ENCODE measurements at places on chromosomes 7 and 10.

GRCh38 chr10:9339716-9340115 is 1285.2 kb downstream of the GATA3 start:
- no peak for DNase-seq

DNA sequence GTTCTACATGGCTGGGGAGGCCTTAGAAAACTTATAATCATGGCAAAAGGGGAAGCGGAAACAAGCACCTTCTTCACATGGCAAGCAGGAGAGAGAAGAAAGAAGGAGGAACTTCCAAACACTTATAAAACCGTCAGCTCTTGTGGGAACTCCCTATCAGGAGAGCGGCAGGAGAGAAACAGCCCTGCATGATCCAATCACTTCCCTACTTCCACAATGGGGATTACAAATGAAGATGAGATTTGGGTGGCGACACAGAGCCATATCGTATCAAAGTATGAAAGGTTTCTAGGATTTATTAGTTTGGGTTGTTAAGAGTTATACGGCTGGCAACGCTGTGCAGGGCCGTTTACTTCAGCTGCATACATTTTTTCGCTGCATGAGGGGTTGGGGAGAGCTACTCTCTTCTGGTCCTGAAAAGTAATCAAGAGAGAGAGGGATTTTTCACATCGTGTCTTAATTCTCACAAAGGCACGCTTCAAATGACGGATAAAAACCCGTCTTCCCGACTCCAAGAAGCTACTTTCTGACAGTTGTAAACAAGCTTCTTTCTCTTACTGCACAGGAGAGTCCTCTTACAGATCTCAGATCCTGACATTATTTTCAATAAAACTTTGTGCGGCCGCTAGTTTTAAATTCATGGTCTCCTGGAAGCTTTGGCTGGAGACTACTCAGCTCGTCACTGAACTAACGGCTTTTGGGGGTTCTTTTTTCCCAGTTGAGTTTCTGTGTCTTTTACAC is 751 bp upstream of the GTPBP10 start:
- peak; percentile 6 for DNase-seq

DNA sequence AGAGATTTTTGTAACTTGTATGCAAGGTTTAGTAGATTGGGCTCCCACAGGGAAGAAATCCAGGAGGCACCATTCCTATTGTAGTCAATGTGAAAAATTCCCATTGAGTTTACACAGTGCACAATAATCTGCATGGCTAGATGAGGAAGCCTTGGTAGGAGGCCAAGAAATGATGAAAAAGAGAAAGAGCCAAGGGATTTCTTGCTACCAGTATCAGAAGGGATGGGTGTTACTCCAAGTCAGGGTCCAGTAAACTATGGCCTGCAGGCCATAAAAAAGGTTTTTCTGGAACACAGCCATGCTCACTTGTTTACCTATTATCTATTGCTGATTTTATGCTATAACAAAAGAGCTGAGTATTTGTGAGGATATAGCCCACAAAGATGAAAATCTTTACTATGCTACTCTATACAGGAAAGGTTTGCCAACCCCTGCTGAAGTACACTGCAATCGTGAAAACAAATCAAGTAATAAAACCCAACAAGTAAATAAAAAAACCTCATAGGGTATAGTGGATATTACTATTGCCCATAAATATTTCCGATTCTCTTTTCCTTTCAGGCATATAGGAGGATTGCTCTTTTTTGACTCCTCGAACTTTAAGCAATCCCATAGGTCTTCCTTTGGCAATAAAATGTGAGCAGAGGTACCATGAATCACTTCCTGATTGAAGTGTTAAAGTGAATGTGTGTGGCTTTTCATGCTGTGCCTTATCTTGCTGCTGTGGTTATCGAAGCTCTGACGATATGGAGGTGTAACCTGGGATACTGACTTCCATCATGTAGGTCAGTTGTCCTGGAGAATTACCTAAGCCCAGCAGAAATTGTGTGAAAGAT is 256.3 kb upstream of the MAGI2 start:
- no peak for DNase-seq

- DNase-seq: no peak
Measured at GRCh38 chr7:32177232-32177631, 107.0 kb upstream of the PDE1C start.

- no peak for DNase-seq
Measured at GRCh38 chr10:86366902-86367151, 232 bp upstream of the GRID1 start.

DNA sequence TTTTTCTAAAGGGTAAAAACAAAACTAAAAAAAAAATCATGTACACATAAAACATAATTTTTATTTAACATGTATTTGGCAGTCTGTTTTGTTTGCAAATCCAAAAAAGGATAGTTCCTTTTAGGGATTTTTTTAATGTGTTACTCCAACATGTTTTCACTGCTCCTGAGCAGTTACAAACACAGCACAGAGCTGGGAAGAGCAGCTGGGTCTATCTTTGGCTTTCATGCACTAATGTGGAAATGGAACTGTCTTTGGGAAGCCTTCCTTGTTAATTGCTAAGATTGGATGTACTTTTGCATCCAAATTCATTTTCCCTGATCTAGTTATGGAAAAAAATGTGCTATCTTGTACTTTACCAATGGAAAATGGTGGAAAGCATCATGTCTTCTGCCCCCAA is 1035.1 kb downstream of the CNTNAP2 start:
- DNase-seq: no peak

- no peak for DNase-seq
Measured at GRCh38 chr10:74160013-74160412, 9.0 kb downstream of the ADK start.

DNA sequence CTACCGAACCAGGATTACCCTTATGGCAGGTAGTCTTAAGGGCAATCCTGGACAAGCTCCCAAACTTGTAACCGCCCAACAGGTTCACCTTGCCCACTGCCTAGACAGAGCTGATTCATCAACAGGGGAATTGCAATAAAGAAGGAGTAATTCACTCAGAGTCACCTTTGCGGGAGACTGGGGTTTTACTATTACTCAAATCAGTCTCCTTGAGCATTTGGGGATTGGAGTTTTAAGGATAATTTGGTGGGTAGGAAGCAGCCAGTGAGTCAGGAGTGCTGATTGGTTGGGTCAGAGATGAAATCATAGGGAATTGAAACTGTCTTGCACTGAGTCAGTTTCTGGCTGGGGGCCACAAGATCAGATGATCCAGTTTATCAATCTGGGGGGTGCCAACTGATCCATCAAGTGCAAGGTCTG is 25.3 kb downstream of the HK1 start:
- DNase-seq: no peak

GRCh38 chr7:43646603-43647338 is 63.9 kb downstream of the STK17A start:
- DNase-seq: no peak

- DNase-seq: no peak
Measured at GRCh38 chr7:27173511-27173955, 587 bp downstream of the HOXA10 start.

GRCh38 chr10:80518143-80518806 is 19.4 kb upstream of the SH2D4B start:
- no peak for DNase-seq

DNA sequence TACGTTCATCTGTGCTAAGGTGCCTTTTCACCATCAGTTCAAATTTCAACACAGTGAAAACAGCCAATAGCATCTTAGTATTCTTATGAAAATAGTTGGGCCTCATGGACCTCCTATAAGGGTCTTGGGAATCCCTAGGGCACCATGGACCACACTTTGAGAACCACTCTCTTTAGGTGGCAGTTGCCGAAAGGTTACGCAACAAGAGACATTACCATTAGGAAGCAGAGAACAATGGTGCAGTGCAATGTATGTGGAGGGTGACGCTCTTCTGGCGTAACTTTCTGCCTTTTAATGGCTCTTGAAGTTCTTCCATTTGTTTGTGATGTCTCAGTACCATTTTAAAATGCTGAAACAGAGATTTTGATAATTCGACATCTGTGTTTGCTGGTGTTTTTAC is 131.1 kb downstream of the CNNM2 start:
- DNase-seq: no peak

GRCh38 chr7:143222782-143223181 is 945 bp downstream of the TAS2R40 start:
- DNase-seq: no peak

DNA sequence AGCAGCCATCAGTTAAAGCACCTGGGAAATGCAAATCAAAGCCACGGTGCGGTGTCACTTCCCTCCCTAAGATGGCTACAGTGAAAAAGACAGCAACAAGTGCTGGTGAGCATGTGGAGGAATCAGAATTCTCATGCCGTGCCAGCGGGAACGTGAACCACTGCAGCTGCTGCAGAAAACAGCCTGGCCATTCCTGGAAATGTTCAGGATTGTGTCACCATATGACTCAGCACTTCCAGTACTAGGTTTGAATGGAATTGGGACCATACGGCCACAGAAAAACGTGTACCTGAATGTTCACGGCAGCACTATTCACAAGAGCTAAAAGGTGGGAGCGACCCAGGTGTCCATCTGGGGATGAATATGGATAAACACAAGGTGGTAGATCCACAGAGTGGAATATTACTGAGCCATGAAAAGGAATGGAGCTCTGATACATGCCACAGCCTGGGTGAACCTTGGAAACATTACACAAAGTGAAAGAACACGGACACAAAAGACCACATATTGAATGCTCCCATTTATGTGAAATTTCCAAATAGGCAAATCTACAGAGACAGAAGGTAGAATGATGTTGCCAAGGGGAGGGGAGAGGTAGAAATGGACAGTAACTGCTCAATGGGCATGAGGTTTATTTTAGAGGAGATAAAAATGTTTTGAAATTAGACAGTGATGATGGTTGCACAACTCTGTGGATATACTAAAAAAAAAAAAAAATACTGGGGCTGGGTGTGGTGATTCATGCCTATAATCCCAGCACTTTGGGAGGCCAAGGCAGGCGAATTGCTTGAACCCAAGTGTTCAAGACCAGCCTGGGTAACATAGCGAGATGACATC is 61.6 kb downstream of the MICALL2 start:
- no peak for DNase-seq

- no peak for DNase-seq
Measured at GRCh38 chr7:130929896-130930659, 196.1 kb upstream of the KLF14 start.

DNA sequence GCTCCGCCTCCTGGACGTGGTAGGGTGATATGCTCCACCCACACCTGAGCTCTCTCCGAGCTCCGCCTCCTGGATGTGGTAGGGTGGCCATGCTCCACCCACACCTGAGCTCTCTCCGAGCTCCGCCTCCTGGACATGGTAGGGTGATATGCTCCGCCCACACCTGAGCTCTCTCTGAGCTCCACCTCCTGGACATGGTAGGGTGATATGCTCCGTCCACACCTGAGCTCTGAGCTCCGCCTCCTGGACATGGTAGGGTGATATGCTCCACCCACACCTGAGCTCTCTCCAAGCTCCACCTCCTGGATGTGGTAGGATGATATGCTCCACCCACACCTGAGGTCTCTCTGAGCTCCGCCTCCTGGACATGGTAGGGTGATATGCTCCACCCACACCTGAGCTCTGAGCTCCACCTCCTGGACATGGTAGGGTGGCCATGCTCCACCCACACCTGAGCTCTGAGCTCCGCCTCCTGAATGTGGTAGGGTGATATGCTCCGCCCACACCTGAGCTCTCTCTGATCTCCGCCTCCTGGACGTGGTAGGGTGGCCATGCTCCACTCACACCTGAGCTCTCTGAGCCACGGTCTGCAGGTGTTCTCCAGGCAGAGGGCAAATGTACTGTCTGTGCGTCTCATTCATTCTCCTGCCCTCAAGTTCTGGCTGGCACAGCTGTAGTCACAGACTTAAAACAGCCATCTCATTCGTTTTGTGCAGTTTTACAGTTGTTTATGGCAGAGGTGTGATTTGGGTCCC is 252.4 kb downstream of the DIP2C start:
- no peak for DNase-seq

DNA sequence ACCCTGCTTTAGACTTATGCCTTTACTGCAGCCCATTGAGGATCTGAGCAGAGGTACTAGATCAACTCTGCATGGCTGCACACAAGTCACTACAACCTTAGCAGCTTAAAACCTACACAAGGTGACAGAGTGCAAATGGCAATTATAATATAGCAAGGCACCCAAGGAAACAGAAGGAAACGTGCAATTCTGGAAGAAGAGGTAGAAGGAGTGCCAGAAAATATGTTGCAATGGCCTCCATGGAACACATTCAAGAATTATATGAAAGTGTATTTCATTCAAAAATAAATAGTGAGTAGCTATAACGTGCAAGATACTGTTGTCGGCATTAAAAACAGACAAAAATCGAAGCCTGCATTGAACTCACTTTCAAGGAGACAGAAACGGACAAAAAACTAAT is 2.9 kb upstream of the AKR1C8 start:
- no peak for DNase-seq

- DNase-seq: no peak
Measured at GRCh38 chr7:55502124-55502857, 70.0 kb downstream of the VOPP1 start.

DNA sequence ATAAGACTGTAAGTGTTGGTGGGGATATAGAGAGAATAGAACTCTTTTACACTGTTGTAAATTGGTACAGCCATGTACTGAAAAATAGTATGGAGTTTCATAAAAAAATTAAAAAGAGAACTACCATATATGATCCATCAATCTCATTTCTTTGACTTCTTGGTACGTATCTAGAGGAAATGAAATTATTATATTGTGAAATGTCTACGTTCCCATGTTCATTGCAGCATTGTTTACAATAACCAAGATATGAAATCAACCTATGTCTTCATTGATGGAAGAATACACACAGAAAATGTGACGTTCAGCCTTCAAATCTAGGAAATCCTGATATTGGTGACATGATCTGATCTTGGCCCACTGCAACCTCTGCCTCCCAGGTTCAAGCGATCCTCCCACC is 32.0 kb downstream of the SHOC2 start:
- no peak for DNase-seq

DNA sequence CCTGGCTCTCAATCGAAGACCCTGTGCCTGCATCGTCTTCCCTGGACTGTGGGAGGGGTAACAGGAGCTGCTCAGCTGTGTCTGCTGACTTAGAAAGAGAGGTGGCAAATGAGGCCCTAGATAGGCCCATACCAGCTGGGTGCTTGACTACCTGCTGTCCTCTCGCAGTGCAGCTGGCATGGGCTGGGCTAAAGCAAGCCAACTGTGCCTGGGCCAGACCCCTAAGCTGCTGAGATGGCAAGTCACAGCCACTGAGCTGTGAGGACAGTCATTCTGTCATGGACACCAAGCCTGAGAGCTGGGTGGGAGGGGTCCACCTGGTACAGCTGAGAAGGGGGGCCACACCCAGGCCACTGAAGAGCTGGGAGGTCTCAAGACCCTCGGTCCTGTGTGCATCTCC is 45.8 kb upstream of the AQP1 start:
- DNase-seq: no peak

DNA sequence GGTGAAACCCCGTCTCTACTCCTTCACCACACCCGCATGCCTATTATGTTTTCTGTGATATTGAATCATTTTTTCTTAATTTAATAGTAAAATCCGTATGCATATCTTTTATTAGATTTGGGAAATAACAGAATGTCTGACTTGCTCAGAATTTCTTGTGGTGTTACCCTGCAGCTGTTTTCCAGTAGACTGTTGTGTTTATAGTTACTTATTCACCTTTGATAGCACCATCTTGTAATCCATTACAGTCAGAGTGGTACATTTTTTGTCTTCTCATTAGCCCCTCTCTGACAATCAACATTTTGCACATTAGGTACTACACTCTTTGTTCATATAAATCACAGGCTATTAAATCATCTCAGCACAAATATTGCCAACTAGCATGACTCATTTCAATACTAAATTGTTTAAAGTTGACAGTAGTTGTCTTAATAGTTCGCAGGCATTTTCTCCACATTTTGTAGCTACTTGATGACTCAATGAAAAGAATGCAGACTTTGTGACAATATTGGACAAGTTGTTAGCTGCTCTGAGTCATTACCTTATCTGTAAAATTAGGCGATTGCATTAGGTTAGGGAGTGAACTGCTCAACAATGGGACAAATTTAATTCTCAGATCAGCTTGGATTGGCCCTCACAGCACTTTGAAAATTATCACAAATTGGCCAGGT is 17.8 kb upstream of the SLC16A12 start:
- no peak for DNase-seq
